ENCODE measurements at places on chromosomes 7 and 10. TPM values are rescaled to one million over a fixed set of nuclear protein-coding genes. Genes with fewer than 3 reads are reported as not detected.

Gene ALDH18A1
- total RNA-seq, result 6.5 TPM

Gene MOGAT3
- total RNA-seq, result not detected

Gene SEMA3E
- not detected for total RNA-seq

Gene FAS
- 3.9 TPM for total RNA-seq

Gene SSC4D
- total RNA-seq, result 0.20 TPM

Gene TMEM176A
- total RNA-seq, result 7.9 TPM

Gene FGFR2
- total RNA-seq, result 0.22 TPM

All from gastrocnemius medialis (tissue), 4 donors.